Hair follicular keratinocyte (primary cell): ENCODE measurements at places on chromosomes 6 and 20. TPM values are rescaled to one million over a fixed set of nuclear protein-coding genes. Genes with fewer than 3 reads are reported as not detected.

SEMG1 gene
- total RNA-seq = not detected in 2 replicates

THBD gene
- 16.9 and 30.9 TPM in 2 replicates for total RNA-seq

CDC5L gene
- total RNA-seq = 14.3 and 16.0 TPM in 2 replicates

PAX1 gene
- total RNA-seq = not detected in 2 replicates

PTPRA gene
- total RNA-seq = 33.2 and 35.5 TPM in 2 replicates

ZSCAN23 gene
- 0.87 and 2.5 TPM in 2 replicates for total RNA-seq

NKAIN4 gene
- 0.15 and 1.4 TPM in 2 replicates for total RNA-seq

PDE7B gene
- under 0.01 and 0.11 TPM in 2 replicates for total RNA-seq
